Common myeloid progenitor, CD34-positive (primary cell): ENCODE measurements at places on chromosomes 13 and 19.

DNA sequence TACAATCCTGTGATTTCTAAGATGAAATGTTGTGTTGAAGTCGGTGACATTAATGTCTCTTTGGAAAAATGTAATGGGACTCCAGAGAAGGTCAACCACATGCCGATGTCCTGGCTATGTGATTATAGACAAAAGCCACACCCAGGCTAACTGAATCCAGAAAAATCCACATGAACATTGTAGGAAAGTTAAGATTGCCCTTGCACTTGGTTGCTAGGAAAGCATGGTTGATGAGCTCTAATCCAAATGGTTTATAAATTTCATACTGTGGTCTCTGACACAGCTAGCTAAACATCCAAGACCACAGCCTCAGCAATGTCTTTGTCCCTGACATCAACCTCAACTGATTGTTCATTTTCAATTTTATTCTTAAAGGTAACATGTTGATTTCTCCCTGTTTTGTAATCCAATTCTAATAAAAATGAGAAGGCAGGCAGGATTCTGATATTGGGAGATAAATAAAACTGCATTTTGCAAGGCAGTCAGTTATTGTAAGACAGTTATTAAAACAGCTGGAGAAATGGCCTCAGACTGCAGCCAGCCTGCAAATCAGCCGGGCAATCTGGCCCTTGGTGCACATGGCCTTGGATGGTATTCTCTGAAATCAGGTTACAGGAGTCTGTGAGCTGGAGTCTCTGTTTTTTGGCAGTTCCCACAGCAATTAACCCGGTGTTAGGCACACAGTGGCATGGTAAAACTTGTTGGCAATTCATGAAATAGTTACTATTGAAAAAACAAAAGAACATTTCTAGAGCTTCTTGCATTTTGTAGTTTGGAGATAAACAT is 93.9 kb downstream of the STARD13 start:
- no peak for DNase-seq

- DNase-seq = no peak
Measured at GRCh38 chr13:107680115-107680514, 535.2 kb downstream of the LIG4 start.

DNA sequence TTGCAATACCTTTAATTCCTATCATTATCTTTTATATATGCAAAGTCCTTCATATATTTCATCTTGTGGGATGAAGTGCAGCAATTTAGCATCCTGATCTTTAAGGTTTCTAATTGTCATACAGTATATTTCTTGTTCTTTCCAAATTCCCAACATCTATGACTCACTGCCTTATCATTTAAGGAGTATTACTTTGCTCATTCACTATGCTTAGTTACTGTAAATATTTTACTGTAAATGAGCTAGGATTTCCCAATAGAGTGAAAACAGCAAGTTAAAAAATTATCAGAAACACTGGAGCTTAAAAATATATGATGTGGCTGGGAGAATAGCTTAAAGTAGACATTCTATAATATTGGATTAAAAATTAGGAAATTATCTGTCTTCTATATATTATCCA is 69.9 kb downstream of the SLITRK6 start:
- no peak for DNase-seq

DNA sequence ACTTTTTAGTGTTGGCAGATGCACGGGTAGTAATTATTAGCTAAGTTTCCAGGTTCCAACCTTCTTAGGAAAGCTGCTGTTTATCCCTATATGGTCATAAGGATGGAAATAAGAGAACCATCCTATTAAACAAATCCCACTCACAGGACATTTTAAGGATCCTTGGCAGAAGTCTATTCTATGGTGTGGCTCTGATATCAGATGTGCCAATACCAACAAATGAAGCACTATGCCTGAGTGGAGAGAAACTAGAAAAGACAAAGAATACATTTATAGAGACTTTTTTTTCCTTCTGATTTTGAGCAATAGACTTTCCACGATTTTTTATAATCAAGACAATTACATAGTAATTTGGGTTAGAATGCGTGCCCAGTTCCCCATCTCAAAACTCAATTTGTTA is 12.6 kb downstream of the PCDH17 start:
- no peak for DNase-seq

GRCh38 chr13:34356686-34357434 is 538.9 kb downstream of the RFC3 start:
- DNase-seq = no peak

GRCh38 chr13:107845911-107846310 is 369.4 kb downstream of the LIG4 start:
- DNase-seq = no peak

DNA sequence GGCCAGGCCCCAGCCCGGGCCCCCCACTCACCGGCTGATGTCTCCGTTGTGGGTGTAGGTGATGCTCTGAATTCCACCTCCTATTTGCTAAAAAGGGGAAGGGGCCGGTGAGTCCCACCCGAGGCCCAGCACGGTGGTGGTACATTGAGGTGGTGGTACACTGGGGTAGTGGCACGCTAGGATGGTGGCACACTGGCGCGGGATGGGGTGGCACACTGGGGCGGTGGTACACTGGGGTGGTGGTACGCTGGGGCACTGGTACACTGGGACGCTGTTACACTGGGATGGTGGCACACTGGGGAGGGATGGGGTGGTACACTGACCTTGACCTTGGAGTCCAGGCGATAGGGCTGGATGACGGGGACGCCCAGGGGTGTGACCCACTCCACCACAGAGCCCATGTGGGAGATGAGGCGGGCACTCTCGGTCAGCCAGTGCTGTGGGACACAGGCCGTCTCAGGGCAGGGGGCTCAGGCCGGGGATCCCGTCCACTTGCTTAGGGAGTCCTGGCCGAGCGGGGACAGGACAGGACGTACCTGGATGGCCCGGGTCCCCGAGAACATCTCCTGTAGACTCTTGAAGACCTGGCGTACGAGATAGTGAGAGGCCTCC is 14.6 kb downstream of the POLRMT start:
- no peak for DNase-seq

GRCh38 chr13:44337581-44337980 is 36.0 kb upstream of the SERP2 start:
- no peak for DNase-seq

DNA sequence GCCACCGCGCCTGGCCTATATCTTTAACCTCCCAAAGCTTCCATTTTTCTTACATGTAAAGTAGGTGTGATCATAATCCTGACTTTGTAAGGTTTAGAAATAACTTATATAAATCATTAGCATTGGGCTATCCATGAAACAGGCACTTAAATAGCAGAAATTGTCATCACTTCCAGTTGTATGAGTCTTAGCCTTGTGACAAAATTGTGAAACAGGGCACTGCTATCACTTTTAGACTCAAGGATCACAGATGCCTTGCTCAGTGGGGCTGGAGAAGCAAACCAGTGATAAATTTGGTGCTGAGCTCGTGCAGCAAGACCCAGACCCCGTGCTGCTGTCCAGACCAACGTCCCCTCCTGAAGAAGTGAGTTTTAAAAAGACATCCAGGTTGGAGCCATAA is 209.7 kb downstream of the KATNAL1 start:
- no peak for DNase-seq

DNA sequence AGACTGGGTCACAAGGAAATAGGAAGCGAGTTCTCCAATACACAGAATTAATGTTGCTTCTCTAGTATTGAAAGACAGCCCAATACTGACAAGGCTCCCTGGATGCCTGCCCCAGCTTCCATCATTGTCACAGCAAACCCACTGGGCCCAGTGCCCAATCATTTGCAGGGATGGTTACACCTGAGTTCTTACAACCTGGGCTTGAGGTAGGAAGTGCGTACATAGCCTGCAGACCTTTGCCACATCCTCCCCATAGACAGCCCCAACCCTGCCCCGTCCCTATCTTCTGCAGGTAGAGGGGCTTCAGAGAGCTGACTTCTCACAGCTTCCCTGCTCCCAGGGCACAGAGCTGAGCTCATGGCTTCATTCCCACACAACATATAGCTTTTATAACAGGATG is 108.1 kb upstream of the UBL3 start:
- no peak for DNase-seq

DNA sequence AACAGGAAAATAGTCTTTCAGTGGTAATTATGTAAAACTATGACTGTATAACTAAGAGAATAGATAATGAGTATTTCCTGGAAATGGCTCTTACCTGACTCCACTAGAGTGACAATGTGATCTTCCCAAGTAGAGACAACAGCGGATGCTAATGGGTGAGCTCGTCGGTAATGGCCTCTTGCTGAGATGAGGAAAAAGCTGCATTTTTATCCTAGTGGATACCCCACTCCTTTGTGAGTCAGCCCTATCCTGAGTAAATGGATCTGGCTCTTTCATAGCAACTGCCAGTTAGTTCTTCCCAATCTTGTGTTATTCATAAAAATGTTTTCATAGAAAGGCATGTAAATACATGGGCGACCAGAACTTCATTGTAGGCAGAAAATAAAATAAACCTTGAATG is 299.5 kb downstream of the NALCN start:
- no peak for DNase-seq

- DNase-seq = peak; percentile 77
Measured at GRCh38 chr13:39676315-39676876, 20.9 kb downstream of the COG6 start.

- DNase-seq = no peak
Measured at GRCh38 chr13:99689955-99690354, 188.7 kb downstream of the TM9SF2 start.

DNA sequence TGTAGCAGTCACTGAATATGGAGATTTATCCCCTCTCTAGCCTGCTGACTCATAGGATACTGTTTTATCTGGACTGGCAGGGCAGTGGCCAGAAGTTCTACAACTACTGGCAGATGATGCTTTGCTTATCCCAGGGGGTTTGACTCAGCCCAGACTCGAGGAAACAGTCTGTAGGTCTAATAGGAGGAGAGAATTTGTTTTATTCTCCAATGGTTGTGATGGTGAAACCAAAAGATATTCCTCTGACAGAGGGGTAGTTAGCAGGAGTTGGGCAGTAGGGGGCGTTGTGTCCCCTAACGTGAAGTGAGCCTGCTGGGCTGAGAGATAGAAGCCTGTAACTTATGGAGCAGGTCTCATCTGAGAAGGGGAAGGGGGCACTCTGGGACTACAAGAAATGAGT is 74.9 kb downstream of the WTIP start:
- no peak for DNase-seq

DNA sequence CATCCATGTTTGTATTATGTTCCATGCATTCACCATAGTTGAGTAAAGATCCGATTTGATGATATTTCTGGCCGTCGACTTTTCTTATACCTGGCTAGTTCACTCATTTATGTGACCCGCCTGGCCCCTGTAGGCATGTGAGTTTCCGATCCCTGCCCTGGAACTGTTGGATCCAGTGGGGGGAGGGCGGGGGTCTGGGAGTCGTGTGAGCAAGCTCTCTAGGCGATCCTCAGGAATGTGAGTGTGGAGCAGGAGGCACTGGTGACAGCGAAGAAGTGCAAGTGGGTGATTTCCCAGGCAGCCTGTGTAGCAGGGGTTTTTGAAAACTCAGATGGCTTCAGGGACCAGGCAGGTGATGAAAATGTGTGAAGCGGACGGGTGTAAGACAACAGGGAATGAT is 10.6 kb upstream of the PTOV1 start:
- DNase-seq = no peak

DNA sequence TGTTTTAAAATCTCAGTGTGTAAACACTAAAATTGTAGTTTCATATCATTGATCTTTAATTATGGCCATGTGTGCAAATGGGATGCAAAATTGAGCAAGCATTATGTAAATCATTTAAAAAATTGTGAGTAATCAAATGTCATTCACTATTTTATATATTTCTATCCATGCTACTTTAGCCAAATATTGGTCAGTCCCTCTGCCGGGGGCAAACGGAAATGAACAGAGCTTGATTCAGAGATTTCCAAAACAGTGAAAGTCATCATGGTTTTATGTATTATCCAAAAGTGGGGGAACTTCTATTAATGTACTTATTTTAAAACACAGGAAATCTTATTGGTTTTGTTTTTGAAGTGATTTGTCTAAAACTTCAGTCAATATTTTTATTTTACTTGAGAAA is 219.1 kb downstream of the IRS2 start:
- DNase-seq = no peak

GRCh38 chr19:58350001-58350861 is 3.1 kb downstream of the A1BG start:
- no peak for DNase-seq

- no peak for DNase-seq
Measured at GRCh38 chr13:44429311-44429710, 55.7 kb downstream of the SERP2 start.

DNA sequence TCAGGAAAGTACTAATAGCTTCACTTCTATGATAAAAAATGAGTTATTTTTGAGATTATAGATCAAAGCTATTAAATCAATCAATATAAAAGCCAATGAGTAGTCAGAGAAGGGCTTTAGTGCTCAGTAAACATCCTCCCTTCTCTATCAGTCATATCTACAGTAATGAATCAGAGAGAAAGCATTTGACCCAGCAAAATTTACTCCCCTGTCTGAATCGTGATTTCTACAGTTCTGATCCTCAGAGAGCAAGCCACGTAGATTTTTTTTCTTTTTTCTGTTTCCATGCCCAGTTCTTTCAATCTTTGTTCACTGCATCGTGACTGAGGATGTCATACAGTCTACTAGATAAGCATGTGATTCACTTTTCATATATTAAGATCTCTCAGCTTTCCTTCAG is 16.2 kb upstream of the MBNL2 start:
- no peak for DNase-seq

DNA sequence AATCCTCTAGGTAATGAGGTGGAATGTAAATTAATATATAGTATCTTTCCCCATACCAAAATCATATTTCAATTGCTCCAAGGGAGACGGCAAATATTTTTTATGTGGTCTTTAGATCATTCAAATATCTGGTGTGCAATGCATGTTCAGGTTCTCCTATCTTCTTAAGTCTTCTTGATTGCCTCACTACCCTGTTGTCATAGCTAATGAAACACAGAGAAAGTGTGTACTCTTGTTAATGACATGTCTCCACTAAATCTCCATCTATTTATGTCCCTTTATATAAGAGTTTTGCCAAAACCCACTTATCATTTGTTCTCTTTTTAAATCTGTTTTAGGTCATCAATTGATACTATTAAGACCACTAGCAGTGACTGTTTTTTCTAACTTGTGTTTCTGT is 6.6 kb downstream of the STARD13 start:
- no peak for DNase-seq
